Vagina (tissue), 2 donors: ENCODE measurements at places on chromosomes 3 and 15. TPM values are rescaled to one million over a fixed set of nuclear protein-coding genes. Genes with fewer than 3 reads are reported as not detected.

Gene KLHL40
- total RNA-seq, result not detected

Gene ACAP2
- total RNA-seq, result 59.4 TPM

Gene IL5RA
- not detected for total RNA-seq

DNA sequence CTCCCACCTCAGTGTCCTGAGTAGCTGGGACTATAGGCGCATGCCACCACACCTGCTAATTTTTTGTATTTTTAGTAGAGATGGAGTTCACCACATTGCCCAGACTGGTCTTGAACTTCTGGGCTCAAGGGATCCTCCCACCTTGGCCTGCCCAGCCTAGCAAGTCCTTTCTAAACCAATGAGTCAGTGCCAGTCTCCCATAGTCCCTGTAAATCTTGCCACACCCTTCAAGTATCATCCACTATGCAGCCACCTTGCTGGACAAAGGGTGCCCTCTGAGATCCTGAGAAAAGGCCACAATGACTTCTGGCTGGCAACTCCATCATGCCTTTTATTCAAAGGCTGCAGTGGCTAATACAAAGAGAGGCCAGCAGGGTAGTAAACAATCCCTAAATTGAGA is 184.0 kb downstream of the ABHD5 start:
- peak; percentile 49 for DNase-seq

- no peak for DNase-seq
Observed at GRCh38 chr15:62920682-62921502, 121.7 kb upstream of the TPM1 start.

GRCh38 chr3:131605916-131606315 is 103.1 kb upstream of the MRPL3 start:
- DNase-seq, result no peak

DNA sequence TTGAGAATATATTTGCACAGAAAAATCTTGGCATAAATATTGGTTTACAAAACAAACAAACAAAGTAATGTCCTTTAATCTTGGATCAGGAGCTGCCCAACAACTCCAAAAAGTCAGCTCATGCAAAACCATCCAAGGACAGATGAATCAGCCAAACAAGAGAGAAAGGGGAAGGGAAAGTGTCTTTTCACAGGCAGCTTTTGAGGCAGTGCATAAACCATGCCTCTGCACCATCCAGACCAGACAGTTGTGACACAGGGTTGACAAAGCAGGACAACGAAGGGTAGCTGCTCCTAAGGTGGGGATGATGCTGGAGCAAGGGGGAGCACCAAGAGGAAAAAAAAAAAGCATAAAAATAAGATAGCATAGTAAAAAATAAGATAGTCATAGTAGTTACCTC is 8.7 kb downstream of the CD86 start:
- no peak for DNase-seq

GRCh38 chr3:129741794-129742193 is 135.3 kb upstream of the PLXND1 start:
- no peak for DNase-seq

- DNase-seq, result no peak
Observed at GRCh38 chr15:31382713-31383045, 56.0 kb downstream of the KLF13 start.

GRCh38 chr3:173734895-173735294 is 337.4 kb downstream of the NLGN1 start:
- DNase-seq, result no peak

DNA sequence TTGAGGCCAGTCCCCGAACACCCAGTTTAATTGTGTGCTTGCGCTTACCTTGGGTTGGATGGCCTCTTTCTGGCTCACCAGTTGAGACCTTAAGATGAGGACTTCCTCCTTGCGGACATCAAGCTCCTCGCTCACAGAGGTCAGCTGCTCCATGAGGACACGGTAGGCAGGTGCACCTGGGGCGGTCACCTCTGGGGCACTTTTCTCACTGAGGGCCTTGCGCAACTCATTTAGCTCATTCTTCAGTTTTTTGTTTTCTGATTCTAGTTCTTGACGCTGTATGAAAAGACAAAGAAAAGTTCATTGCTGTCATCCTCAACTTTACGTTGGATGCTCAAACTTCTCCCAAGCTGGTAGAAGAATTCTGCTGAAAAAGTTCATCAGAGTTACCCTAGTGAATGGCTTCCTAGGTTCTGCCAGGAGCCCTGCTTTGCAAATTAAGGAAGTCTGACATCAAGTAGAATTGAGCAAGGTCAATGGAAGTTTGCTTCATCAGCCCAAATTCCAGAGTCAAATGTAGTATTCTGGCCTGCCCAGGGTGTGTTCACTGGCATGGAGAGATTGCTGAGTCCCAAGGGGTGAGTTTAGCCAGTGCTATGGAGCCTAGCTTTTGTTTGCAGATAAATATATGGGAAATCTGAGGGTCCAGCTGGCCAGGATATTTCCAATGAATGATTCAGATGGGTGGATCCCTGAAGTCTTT is 55.8 kb upstream of the MYO5C start:
- DNase-seq, result no peak

DNA sequence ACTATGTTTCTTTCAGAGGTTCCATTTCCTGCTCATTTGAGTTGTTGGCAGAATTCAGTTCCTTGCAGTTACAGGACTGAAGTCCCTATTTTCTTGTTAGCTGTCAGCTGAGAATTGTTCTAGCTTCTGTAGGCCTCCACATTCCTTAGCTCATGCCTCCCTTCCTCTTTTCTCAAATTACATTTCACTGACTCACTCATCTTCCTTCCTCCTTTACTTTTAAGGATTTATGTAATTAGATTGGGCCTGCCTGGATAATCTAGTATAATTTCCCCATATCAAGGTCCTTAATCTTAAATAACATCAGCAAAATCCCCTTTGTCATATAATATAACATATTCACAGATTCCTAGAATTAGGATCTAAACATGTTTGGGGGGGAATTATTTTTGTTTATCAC is 40.6 kb upstream of the RBMS3 start:
- DNase-seq, result no peak

DNA sequence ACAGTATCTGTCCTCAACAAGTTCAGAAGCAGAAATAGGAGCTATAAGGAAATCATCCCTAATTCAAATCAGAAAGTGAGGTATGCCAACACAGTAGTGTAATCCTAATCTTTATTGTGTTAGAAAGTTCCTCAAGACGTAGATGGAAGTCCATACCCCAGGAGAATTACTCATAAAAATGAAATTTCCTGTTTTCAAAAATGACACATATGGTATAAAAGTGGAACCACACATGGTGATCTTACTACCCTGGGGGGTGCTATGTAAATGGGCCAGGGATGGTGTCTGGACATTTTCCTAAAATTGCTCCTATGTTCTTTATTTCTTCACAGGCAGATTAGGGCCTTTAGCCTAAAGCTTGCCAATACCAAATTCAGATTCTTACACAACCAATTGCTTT is 204.1 kb downstream of the ARRDC4 start:
- no peak for DNase-seq

GRCh38 chr3:24510030-24510648 is 15.5 kb upstream of the THRB start:
- no peak for DNase-seq

GRCh38 chr15:68411343-68411675 is 20.7 kb downstream of the ITGA11 start:
- DNase-seq, result peak; percentile 61

- no peak for DNase-seq
Observed at GRCh38 chr3:29185706-29186105, 95.2 kb upstream of the RBMS3 start.

DNA sequence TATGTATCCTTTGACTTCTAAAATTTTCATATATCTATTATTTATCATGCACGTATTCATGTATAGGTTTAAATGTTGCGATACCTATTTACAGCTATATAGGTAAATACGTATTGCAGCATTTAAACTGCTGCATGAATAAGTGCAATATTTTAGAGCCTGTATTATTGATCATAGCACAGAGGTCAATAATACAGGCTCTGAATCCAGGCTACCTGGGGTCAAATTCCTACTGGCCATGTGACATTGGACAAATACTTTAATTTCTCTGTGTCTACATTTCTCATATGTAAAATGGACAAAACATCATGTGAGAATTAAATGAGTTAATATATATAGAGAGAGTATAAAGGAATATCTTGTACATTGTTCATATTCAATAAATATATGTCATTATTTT is 352.9 kb upstream of the ROBO2 start:
- no peak for DNase-seq

DNA sequence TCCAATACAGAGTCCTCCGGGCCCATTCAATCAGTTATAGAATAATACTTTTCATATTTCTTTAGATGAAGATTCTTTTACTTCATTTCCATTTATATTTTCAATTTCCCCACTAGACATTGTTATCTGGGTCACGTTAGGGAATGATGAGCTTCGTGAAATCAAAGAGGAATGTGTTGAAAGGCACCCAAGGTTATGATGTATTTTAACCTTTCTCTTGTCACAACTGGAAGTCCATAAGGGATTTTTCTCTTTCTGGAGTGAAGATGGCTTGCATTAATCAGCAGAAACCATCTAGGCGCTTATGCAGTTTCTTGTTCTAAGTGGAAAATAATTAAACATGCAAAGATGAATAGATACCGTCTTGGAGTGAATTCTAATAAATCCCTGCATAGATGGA is 180.5 kb downstream of the FEZF2 start:
- no peak for DNase-seq

- no peak for DNase-seq
Observed at GRCh38 chr3:9448071-9448470, 50.7 kb downstream of the SETD5 start.

GRCh38 chr15:72851586-72851985 is 68.0 kb upstream of the ADPGK start:
- no peak for DNase-seq

- no peak for DNase-seq
Observed at GRCh38 chr3:105108823-105109222, 257.9 kb upstream of the ALCAM start.
